ENCODE measurements at places on chromosomes 6 and 20. TPM values are rescaled to one million over a fixed set of nuclear protein-coding genes. Genes with fewer than 3 reads are reported as not detected.

The CCN6 gene
- total RNA-seq, result not detected

The PHF1 gene
- total RNA-seq, result 32.6 TPM

The SNAP25 gene
- 0.49 TPM for total RNA-seq

The NHSL1 gene
- 10.8 TPM for total RNA-seq

The MEI4 gene
- not detected for total RNA-seq

The MICB gene
- total RNA-seq, result 2.2 TPM

The CDH4 gene
- not detected for total RNA-seq

Data from cardiac ventricle fibroblast (primary cell).